ENCODE measurements at places on chromosomes 3 and 15. TPM values are rescaled to one million over a fixed set of nuclear protein-coding genes. Genes with fewer than 3 reads are reported as not detected.
A peak's percentile ranks its signal among the peaks of the same experiment; 100 is the strongest.

DNA sequence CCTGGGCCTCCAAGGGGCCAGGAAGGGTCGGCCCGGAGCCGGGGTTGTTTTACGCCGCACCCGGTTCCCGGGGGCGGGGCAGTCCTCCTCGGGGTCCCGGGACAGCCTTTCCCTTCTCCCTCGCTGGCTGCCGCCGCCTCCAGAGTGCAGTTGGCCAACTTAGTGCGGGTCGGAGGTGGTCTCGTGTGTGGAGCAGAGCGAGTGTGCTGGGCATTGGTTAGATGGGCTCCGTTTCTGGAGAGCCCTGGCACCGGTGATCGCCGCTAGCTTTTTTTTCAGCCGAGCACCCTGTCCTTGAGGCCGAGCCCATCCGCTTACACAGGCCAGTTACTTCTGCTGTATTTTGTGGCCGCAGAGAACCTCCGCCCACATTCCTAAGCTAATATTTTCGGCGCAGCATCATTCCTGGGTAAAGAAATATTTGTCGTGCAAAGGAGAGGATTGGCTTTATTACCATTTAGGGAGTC is 585 bp downstream of the KIF23 start:
- peak; percentile 81 for DNase-seq

- no peak for DNase-seq
These were observed 30.8 kb downstream of the IFT57 start for GRCh38 chr3:108191394-108191793.

Gene TCF12
- total RNA-seq: 140 TPM

DNA sequence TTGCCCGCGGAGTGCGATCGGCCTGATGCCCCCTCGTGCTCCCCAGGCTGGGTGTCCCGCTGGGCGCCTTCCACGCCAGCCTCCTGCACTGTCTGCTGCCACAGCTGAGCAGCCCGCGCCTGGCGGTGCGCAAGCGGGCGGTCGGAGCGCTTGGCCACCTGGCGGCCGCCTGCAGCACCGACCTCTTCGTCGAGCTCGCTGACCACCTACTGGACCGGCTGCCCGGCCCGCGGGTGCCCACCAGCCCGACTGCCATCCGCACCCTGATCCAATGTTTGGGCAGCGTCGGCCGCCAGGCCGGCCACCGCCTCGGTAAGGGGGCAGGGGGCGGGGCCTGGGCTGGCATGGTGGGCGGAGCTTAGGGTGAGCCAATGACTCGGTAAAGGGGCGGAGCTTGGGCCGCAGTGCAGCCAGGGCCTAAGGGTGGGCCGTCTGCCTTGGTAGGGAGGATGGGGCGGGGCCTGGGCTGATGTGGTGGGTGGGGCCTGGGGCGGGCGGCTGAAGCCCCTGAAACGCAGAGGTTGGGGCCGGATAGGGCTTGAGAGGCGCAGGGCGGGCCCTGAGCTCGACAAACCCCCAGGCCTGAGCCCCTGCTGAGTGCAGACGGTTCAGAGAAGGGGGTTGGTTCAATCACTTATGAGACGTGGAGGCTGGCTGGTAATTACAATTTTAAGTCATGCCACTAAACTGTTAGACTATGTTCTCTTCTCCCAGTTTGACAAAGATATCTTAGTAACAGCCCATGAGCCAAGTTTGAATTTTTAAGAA is 13.7 kb downstream of the CAND2 start:
- peak; percentile 84 for DNase-seq

DNA sequence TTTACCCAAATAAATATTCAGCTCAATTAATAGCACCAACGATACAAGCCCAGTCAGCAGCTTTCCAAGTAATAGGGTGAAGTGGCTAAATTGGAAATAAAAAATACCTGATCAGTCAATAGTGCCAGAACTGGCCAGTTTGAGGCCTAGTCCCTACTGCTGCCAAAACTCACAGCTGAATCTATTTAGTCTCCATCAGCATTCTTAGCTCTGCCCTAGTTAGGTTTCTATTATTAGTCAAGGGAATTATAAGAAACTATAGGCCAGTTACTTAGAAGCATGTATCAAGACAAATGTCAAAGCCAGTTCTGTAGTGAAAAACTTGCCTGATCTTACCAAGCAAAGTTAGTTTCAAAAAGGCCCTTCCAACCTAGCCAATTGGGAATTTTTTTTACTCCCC is 146.2 kb upstream of the ZBTB20 start:
- DNase-seq: no peak

Gene XIRP1
- total RNA-seq: not detected

DNA sequence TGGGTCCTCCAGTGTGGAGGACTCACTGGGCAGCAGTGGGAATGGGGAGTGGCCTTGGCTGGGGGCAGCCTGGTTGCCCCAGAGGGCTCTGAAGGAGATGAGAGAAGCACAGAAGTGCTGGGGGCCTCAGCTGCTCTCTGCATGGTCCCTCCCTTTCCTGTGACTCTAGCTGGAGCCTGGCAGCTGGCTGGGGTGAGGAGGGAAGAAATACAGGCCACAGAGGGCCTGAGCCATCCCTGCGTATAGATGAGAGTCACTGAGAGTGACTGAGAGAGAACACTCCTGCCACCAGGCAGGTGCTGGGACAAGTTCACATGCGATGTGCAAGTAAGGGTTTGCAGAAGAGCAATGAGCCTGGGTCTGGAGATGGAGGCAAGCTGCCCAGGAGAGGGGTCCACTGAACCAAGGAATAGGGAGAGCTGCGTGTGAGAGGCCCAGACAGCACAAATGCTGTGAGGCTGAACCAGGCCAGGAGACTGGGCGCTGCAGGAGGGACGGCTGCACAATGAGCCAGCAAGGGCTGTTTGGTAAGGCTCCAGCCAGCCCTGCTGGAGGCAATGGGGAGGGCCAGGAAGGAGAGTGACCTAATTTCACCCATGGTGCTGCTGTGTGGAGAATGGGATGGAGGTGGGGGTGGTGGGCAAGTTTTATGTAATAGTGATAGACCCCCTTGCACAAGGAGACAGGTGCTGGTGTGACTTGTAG is 87.2 kb downstream of the CLSTN2 start:
- no peak for DNase-seq

Gene TMC3
- total RNA-seq: not detected

Gene CDHR4
- 0.44 TPM for total RNA-seq

GRCh38 chr15:90691982-90692773 is 25.0 kb upstream of the BLM start:
- DNase-seq: no peak

DNA sequence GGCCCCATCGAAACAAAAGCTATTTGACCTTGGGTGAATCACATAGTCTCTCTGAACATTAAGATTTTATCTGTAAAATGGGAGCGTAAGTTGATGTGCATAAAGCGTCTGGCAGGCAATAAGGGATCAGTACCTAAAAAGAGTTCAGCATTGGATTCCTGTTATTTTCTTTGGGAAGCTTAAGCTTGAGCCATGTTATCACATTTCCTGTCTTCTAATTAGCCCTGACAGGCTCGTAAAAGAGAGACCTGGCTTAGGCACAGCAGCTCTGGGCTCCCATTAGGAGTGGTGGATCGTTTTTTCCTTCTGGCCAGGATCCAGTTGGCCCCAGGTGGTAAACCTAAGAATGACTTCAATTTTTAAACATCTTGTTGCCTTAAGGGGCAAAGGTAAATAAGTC is 26.0 kb upstream of the CA12 start:
- no peak for DNase-seq

DNA sequence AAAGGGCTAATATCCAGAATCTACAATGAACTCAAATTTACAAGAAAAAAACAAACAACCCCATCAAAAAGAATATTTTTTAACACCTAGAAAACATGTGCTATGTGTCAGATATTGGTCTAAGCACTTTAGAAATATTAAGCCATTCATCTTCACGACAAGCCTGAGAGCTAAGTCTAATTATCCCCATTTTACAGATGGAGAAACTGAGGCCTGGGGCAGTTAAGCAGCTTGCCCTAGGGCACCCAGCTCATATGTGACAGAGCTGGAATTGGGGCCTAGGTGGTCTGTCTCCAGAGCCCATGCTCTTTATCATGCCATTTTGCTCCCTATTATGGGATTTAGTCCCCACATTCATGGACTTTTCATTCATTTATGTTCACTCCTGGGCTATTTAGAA is 92.8 kb downstream of the CYP19A1 start:
- no peak for DNase-seq

DNA sequence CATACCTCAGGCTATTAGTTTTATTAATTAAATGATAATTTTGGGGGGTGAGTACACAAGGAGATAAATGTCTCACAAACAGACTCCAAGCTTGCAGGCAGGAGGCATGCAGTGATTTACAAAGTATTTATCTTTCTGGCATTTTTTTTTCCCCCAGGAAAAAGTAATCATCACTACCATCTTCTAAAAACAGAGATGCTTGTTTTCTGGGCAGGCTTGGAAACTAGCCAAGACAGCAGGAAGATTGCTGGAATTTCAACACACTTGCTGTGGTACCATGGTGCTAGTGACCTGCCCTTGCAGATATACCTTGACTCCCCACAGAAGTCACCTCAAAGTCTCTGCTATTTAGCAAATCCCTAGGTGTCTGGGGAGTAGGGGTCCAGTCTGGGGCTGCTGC is 732.8 kb upstream of the CFAP20DC start:
- DNase-seq: peak; percentile 18

DNA sequence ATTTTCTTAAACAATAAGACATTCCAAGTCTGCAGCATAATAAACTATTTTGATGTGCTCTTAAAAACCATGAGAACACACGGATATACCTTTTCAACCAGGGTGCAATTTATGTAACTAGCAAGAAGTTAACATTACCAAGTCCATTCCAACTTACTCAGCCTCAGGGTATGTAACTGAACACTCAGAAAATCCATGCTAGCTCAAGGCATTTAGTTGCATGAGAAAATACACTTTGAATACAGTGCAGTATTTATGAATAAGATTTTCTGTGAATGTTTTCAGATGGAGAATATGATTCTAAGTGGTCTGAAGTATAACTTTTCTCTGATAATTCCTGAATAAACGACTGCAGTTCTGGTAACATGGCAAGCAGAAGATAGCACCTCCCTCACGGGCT is 124.3 kb downstream of the SNRK start:
- no peak for DNase-seq

Gene CADM2
- total RNA-seq: not detected

GRCh38 chr15:98628216-98628615 is 20.1 kb upstream of the IGF1R start:
- DNase-seq: no peak

Gene GOLGA8K
- not detected for total RNA-seq

Gene INSYN1
- total RNA-seq: not detected

GRCh38 chr3:99877031-99877579 is 59.4 kb downstream of the CMSS1 start:
- DNase-seq: no peak

DNA sequence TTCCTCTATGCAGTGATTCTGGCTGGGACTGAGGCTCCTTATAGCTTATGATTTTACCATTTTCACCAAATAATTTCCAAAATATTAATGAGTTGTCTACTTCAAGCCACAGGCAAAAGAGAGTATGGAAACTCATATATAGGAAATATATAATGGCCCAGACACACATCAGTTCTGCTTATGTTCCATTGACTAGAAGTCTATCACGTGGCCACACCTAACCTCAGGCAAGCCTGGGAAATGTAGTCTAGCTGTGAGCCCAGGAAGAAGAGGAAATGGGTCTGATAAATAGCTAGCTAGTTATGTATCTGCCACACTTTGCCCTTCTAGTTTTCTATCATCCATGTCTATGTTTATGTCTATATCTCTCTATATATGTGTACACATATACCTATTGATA is 195.1 kb downstream of the OTOL1 start:
- no peak for DNase-seq

Gene C3orf52
- total RNA-seq: 10.4 TPM

DNA sequence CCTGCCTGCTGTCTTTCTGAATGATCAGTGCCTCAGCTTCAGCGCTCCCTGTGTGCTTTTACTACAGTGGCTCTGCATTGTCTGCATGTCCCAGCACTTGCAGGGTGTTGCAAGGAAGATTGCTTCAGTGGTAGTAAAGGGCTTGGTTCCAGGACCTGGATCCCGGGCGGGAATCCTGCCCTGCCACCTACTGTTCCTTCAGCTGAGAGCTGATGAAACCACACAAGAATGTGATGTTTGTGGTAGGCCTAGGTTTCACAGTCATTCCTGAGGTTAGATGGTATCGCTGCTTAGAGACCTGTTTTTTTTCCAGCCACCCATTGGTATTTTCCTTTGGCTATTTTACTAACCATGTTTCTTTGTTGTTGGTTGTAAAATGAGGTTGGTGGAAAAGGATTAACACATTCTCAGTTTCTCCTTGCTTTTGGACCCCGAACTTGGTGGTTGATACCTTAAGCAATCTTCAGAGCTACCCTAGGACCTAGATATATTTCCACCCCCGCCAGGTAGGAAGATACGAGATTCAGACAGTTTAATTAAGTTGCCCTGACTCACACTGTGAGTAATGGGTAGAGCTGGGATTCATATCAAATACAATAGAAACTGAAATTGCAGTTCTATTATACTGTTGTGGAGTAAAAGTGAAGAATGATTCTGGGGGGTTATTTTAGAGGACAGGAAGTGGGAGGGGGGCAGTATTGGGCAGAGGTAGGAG is 11.4 kb downstream of the GPR87 start:
- DNase-seq: peak; percentile 98

GRCh38 chr15:39403640-39404117 is 177.2 kb upstream of the THBS1 start:
- peak; percentile 61 for DNase-seq

DNA sequence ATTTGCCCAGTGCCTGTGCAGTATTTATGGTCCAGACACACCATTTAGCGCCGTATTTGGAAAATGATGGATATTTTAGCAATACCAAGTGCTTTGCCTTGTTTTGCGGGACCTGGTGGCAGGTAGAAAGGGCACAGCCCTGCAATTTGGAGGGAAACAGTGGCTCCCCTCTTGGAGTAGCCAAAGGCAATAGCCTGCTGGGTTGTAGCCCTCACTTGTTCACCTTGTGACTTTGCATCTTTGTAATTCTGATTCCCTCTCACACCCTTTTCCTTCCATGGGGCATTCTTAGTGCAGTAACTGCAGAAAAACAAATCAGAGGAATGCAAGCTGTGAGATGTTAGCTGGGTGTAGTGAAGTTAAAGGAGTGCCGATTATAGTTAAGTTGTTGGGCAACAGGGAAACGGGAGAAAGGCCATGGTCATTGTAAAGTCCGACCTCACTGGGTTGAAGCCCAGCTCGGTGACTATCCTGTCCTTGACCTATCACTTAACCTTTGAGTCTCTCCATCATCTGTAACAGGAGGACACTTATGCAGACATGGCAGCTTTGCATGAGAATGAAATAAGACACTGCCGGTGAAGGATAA is 131.0 kb upstream of the KLHL25 start:
- no peak for DNase-seq

GRCh38 chr3:49719214-49719884 is at the start of gene AMIGO3:
TSS of gene AMIGO3 (minus strand) at chr3:49719684. CDS start at chr3:49719465, 219 bp downstream.
- peak; percentile 87 for DNase-seq

DNA sequence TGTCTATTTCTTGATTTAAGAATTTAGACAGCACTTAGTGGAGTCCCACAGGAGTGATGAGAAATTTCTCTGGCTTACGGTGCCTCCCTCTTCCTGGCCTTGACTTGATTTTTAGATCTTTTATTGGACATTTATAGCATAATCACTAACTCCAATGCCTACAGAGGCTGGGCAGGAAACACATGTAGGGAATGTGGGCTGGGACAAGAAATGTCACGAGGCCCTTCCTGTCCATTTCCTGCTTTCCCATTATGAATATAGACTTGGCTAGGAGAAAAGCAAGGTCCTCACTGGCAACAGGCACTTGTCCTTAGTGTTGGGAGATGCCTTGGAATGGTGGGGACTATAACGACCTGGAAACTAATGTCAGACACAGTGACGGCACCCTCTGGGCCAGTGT is 100.3 kb downstream of the MYLK start:
- DNase-seq: no peak
